ENCODE measurements at places on chromosomes 6 and 20.

DNA sequence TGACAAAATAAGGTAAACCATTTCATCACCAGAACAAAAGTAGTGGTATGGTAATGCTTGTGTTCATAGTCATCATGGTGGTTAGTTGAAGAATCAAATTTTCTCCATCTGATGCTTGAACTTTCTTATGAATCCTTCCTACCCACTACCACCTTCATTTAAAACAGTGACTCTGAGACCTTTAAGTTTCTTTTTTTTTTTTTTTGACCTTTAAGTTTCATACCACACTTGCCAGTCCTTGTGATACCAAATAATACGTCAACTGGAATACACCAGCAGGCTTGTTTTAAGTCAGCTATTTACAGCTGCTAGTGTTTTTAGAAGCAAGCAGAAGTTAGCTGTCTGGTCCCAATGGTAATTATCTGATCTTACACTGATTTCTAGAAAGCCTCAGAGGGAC, 413.4 kb upstream of the SOX4 start:
- no peak for DNase-seq

GRCh38 chr6:53192682-53193188, 44.1 kb upstream of the GCM1 start:
- no peak for DNase-seq

DNA sequence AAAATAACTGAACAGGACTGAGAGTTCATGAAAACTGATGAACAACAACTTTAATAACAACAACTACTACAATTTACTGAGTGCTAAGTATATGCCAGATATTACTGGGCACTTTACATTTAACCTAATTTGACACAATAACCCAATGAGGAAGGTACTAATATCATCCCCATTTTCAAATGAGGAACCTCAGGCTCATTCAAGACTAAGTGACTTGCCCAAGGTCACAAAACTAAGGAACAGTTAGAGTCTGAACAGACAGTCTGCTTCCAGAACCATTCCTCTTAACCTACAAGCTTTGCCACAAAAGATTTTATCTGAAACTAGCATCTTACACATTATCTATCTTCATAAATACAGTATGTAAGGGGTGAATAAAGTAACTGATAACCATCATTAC, 10.6 kb upstream of the NDRG3 start:
- DNase-seq, result no peak

- no peak for DNase-seq
These were observed 14.3 kb downstream of the SYNCRIP start for GRCh38 chr6:85628353-85628752.

- DNase-seq, result no peak
These were observed 231.5 kb downstream of the C6orf118 start for GRCh38 chr6:165077876-165078275.

DNA sequence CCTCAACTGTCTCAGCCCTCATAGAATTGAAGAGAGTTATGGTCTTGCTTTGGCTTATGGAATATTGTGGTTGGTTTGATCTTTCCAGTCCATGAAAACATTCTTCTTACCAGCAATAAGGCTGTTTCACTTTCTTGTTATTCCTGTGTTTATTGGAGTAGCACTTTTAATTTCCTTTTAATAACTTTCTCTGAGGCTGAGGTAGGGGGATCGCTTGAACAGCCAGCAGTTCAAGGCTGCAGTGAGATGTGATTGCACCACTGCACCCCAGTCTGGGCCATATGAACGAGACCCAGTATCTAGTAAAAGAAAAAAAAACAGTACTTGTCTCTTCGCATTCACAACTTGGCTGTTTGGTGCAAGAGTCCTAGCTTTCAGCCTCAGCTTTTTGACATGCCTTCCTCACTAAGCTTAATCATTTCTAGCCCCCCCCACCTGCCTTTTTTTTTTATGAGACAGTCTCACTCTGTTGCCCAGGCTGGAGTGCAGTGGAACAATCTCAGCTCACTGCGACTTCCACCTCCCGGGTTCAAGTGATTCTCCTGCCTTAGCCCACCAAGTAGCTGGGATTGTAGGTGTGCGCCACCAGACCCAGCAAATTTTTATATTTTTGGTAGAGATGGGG, 70.5 kb downstream of the NCOA3 start:
- DNase-seq, result no peak

DNA sequence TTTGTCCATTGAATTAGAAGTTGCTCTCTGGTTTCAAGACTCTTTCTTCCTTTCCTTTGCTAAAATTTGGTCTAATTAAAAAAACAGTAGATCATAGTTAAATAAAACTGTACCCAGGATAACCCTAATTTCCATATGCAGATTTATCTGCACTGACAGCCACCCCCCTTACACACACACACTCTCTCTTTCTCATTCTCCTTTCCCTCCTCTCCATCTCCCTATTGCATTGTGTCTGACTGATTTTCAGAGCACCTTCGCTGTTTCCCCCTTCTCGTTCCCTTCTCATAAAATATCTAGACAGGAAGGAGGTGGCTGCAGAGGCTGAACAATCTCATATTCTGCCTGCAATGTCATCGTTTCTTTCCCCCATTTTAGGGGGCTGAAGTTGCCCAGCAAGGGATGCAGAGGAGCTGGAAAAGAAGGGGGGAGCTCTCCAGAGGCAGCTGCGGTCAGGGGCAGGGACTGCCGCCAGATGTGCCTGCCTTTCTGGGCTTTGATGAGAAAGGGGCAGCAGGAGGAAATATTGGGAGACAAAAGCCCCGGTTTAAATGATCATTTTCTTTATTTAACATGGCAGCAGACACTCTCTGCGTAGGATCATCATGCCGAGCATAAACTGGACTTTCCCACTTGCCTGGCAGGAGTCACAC, 22.5 kb upstream of the MMS22L start:
- no peak for DNase-seq

DNA sequence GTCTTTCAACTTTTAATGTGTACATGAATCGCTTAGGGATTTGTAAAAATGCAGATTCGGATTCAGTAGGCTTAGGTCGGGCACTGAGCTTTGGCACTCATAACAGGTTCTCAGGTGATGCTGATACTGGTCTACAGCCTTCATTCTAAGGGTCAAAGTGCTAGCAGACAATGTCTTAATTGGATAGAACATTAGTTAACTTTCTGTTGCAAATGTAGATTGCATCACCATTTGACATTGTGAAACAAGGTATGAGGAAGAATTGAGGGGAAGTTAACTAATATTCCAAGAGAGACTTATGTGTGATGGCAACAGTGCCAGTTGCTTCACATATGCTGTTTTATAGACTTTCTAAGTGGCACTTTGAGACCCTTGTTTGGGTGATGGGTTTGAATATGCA, 86.9 kb downstream of the MLIP start:
- no peak for DNase-seq

GRCh38 chr20:2221921-2222320, 73.9 kb upstream of the TGM3 start:
- DNase-seq, result no peak

- no peak for DNase-seq
These were observed 86.5 kb downstream of the QRSL1 start for GRCh38 chr6:106715922-106716321.

DNA sequence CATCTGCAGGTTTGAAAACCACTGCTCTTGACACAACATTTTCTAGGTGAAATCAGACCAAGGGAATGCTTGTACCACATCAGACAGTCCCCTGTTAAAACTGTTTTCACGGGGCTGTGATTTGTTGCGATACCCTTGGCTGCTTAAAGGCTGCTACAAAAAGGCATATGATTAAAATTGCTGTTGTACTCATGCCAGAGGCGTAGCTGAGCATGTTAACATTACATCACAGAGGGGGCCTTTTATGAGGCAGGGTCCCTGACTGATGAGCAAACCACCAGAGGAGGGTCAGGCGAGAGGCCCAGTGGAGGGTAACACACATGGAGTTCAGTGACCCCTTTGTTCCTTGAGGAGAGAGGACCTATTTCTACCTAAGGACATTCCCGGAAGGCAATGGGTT, 70.4 kb upstream of the CDYL start:
- no peak for DNase-seq

DNA sequence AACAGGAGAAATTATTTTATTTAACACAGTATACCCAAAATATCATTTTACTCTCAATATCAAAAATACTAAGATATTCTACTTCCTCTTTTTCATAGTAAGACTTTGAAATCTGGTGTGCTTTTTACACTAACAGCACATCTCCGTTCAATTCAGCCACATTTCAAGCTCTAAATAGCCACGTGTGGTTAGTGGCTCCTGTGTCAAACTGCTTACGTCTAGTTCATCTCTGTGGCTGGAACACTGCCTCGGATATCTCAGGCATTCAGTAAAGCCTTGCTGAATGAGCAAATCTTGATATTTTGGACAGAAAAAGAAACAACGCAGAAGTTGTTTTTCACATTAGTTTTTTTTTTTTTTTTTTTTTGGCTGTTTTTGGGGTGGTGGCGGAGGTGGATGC, 136.1 kb downstream of the EYA4 start:
- DNase-seq, result peak; percentile 15

Measured in common myeloid progenitor, CD34-positive (primary cell).